ENCODE measurements at places on chromosomes 4 and X.

GRCh38 chr4:80948995-80949394 is 81.5 kb upstream of the BMP3 start:
- no peak for DNase-seq

DNA sequence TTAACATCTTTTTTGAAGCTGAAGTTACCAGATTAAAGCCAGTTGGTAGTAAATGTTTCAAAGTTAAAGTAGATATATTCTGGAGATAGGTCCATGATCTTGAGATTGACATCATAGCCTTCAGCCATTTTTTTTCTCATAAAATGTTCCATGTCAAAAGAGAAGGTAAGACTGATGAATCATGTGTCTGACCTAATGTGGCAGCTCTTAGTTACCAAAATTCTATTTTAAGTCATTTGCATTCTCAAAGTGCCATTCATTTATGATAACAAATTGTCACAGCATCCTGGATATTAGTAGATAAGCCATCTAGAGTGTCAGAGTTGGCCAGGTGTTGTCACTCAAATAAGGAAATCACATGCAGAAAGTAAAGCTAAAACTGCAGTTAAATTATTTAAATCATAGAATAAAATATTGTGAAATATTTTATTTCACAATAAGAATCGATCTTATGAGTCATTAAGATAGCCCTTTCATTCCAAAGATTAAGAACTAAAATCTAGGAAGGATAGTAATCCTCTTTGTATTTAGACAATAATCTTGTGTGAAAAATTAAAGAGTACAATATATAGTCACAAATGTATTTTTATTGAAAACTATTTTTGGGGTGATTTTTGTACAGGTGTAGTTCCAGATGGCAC is 65.7 kb upstream of the ADAD1 start:
- no peak for DNase-seq

GRCh38 chr4:186820391-186820891 is 96.8 kb upstream of the FAT1 start:
- no peak for DNase-seq

- no peak for DNase-seq
These were observed 56.6 kb upstream of the FAM47B start for GRCh38 chrX:34886011-34886410.

GRCh38 chrX:154873329-154873728 is 12.8 kb upstream of the F8A1 start:
- DNase-seq = no peak

GRCh38 chr4:22802876-22803275 is 110.1 kb downstream of the GBA3 start:
- DNase-seq = no peak
